Lung (tissue), 17 donors: ENCODE measurements at places on chromosomes 5 and 9.

- no peak for DNase-seq
These were observed 500.9 kb downstream of the ENC1 start for GRCh38 chr5:74139589-74139988.

- DNase-seq: peak; percentile 81
These were observed 730.0 kb downstream of the MAT2B start for GRCh38 chr5:164235300-164235891.

- peak; percentile 83 for DNase-seq
These were observed 7.9 kb downstream of the AK1 start for GRCh38 chr9:127869310-127870152.

DNA sequence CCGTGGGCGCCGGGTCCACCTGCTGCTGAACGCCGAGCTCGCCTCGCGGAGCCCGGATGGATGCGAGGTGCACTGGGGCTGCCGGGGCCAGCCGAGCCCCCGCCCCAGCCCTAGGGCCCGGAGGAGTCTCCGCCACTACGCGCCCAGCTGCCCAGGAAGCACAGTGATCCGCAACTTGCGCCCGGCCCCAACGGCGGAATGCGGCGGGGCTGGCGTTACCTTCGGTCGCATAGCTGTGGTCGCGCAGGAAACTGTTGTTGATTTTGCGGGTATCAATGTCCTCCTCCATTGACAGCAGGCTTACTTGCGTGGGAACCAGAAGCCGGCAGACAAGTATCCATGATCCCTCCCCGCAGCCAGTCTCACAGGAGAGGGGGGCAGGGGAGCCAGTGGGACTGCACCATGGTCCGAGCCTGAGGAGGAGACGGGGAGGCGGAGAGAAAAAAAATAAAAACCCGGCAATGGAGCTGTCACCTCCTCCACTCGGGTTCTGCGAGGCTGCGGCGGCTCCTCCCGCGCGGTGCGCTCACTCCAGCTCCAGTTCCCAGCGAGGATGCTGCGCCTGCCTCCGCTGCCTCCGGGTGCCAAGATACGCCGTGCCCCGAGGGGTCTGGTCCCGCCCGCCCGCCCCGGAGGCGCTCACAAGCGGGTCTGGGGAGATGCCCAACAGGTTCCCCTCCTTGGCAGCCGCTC is 628 bp downstream of the PPP2R2B start:
- peak; percentile 16 for DNase-seq

GRCh38 chr9:68979538-68980314 is 34.2 kb downstream of the PRKACG start:
- DNase-seq: peak; percentile 22

DNA sequence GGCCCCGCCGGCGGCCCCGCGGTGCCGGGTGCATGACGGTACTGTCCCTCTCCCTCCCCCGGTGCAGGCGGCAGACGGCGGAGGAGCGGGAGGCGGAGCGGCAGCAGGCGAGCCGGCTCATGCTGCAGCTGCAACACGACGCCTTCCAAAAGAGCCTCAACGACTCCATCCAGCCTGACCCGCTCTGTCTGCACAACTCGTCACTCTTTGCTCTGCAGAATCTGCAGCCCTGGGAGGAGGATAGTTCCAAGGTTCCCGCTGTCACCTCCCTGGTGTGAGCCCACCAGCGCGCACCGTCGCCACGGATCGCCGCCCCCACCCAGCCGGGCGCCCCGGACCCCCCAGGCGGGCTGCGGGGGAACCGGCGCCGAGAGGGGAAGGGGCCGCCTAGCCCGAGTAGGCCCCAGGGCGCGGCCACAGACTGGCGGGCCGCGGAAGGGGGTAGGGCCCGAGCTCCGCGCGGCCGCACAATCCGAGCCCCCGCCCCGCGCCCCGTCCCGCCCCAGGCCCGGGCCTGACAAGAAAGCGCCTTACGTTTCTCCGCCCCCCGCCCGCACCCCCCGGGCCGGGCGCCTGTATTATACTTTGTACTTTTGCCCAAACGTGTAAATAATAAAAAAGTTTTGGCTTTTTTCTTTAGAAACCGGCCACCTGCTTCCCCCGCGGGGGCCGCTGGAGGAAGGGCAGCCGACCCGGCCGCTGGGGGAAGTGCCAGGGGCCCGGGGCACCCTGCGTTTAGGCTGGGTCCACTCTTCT is 2.5 kb downstream of the TLX3 start:
- DNase-seq: peak; percentile 66

DNA sequence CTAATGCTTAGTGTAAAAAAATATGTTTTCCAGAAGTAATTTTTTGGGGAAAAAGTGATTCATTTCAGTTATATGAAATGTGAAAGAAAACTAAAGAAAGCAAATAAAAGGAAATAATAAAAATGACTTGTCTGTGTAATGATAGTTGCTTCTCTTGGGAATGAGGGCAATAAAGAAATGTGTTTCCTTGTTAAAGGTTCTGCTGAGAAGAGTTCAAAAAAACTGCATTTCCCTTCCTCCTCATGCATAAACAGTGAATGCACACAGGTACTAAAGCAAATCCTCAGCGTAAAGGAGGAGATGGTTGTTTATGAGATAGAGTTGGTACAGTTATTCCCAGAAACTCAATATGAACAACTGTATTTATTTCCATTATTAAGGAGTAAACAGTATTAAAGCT is 307.6 kb downstream of the GLIS3 start:
- no peak for DNase-seq

DNA sequence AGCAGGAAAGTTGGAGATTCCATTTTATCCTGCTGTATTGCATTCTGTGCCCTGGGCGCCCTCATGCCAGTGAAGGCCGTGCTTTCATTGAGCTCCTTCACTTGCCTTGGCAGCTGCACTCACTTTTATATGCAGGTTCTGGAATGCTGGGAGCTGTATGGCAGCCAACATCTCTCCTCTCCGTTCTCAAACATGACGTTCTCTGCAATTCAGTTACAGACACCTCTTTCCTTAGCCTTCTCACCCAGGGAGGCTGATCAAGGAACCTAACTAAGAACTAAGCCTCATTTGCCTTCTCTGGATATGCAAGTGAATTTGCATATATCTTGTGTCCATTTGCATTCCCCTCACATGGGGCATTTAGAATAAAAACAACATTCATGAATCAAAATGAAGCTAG is 29.4 kb upstream of the PURA start:
- DNase-seq: no peak

DNA sequence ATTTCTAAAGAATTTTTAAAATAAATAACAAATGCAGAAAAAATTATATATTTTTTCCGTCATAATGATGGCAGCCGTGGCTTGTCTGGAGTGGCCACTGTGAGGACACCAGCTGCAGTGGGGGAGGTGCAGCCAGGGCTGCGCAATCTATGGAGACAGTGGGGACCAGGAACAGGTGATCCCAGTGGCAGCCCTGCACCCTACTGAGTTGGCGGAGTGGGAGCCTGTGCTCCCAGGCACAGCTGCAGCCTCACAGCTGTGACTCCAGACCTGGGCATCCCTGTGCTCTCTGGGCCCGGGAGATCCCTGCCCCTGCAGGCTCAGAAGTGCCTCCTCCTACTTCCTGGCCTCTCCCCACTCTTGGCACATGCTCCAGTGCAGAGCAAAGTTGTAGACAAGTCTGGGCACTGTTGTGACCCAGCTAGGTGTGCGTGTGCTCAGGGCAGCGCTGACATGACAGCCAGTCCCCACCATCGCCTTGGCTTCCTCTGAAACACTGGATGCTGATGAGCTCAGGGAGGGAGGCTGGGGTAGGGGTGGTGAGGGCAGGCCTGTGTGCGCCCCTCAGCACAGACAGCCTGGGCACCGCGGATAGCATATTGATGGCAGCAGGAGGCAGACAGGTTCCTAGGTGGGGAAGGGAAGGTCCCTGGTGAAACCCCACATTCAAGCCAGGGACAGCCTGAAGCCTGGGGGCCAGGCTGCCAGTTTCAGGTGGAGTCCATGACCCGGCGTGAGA is 96.0 kb upstream of the PRR16 start:
- no peak for DNase-seq

- DNase-seq: peak; percentile 80
These were observed 4.7 kb downstream of the PRDM6 start for GRCh38 chr5:123093601-123094236.

GRCh38 chr5:125376059-125376641 is 629.7 kb upstream of the ZNF608 start:
- DNase-seq: no peak

DNA sequence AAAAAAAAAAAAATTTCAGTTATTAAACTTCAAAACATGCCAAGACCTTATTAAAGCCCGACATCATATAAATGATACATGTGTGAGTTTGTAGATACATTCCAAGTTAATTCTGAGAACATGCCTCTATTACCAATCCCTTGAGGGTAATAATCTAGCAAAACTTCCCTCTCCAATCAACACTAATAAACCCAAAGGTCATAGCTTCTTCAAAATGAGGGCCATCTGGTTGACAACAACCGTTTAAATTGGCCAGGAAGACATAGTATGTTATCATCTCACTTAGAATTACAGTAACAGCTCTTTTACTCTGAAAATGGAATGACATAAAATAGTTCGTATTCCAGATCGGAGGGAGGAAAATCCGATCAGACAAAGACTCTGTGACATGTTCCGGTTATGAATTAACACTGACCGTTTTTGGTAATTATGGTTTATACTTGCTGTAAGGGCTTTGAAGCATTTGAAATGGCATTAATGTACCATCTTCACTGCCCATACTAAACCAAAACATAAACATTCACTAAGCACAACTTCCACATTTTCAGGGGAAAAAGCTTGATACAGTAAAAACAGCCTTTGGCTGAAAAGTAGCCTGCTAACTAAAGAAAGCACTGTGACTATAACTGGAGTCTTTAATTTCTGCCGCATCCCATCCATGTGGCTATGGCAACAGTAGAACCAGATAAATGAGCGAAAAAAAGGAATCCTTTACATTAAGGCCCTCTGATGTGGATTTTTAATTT is 50.3 kb downstream of the ANKH start:
- DNase-seq: no peak

DNA sequence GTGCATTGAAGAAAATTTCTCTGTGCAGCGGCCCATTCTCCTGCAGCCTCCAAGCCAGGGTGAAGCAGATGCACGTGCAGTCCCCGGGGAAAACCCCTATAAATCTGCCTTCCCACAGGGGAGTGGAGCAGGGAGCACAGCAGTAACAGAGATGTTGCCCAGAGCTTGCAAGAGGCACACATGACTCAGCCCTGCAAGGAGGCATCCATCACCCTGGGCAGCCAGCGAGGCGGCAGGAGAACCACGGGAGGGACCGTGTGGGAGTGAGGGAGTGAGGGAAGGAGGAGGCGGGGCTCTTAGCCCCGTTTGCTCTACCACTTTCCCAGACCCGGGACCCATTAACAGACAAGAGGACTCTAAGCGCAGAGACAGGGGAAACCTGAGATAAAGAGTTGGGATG is 96.2 kb upstream of the ARAP3 start:
- DNase-seq: no peak
